ENCODE measurements at places on chromosomes 13 and 19.

- no peak for DNase-seq
Observed at GRCh38 chr13:81637457-81637856, 1296.5 kb upstream of the SPRY2 start.

DNA sequence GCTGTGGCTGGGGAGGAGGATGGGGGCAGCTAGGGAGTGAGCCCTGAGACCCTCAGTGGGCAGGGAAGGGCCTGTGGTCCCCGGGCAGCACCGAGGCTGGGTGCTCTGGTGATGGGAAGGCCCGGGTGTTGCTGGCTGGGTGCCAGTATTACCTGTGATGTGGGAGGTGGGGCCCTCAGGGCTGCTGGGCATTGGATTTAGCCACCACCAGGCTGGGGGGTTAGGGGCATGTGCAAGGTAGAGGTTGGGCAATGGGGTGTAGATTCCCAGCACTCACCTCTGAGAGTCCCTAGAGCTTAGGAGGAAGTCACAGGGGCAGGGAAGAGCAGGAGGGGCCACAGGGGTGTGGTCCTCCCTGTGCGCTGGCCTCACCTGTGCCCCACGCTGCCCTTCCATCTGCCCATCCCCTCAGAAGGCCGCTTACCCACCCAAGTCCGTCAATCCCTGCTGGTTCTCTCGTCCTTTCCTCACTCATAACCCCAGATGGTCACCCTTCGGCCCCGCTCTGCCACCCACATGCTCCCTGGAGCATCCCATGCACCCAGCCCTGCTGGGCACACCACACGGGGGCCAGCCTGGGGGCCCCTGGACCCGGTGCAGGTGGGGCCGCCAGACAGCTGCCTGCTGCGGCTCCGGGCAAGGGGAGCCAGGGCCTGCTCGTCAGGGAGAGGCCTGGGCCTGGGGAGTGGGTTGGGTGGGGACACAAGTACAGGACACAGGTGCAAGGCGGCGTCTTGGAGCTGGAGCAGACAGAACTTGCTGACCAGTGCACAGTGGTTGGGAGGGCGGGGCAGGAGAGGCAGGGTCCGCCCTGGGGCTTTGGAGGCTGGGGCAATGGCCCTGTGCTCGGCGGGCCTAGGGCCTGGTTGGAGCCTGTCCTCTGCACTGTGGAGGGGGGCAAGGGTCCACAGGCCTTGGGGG lies 12.5 kb downstream of the EPN1 start:
- no peak for DNase-seq

GRCh38 chr13:112661291-112661690 lies 28.5 kb upstream of the ATP11A start:
- no peak for DNase-seq

DNA sequence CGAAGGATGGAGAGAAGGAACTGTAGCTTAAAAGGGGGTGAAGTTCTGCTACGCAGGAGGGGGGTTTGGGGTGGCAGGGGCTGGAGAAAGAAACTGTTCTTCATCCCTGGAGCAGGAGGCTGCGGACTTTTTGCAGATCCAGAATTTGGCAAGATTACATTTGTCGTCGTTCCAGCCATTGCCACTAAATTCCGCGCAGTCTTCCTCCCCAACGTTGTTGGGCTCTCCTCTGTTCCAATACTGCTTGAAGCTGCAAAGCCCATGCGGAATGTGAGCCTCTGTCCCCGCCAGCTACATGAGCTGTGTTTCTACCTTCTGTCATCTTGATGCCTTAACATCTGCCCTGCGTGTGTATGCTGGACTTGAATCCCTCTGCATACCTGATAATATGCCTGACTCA lies 4.3 kb downstream of the CD209 start:
- DNase-seq, result no peak

GRCh38 chr19:40547836-40548235 lies 28.8 kb upstream of the SHKBP1 start:
- no peak for DNase-seq

DNA sequence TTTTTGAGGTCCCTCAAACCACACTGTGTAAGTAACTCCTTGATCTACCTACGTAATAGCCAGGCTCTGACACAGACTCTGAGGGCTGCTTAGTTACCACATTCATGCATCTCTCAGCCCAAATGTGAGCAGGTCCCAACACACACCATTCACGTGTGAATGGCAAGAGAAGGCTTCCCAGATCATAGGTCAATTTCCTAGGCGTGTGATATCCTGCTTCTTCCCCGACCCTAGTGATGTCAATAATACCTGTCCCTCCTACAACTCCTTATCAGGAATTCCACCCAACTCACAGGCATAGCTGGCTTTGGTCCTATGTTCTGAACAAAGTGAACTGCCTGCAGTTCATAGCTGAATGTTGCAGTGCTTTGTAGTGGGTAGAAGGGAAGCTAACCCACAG lies 334.5 kb downstream of the RFC3 start:
- no peak for DNase-seq

- DNase-seq, result no peak
Observed at GRCh38 chr13:19955873-19956559, 2.5 kb upstream of the ZMYM2 start.

GRCh38 chr19:54526972-54527371 lies 24.3 kb downstream of the LAIR2 start:
- no peak for DNase-seq
